ENCODE measurements at places on chromosomes 3 and 15. TPM values are rescaled to one million over a fixed set of nuclear protein-coding genes. Genes with fewer than 3 reads are reported as not detected.

DNA sequence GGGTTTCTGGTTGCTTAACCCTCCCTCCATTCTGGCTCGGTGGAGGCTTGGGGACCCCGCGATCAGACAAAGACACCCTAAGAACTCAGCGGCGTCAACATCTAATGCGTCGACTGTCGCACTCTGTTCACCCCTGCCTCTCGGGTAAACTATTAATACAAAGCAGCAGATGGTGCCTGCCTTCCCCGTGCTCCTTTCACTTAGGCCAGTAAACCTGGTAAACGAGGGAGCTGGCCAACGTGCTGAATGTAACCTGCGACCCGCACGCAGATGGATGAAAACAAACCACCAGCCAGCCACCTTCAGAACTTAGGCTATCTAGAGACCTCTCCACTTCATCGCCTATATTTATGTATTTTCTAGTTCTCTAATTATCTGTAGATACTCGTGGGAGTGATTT, 848 bp upstream of the CADPS start:
- H3K27ac ChIP-seq, result no peak overlapping the region
- H3K4me1 ChIP-seq, result no peaks in the 10 kb centered on the region
- H3K36me3 ChIP-seq, result no peaks in the 10 kb centered on the region
- DNase-seq, result peak; percentile 67

DNA sequence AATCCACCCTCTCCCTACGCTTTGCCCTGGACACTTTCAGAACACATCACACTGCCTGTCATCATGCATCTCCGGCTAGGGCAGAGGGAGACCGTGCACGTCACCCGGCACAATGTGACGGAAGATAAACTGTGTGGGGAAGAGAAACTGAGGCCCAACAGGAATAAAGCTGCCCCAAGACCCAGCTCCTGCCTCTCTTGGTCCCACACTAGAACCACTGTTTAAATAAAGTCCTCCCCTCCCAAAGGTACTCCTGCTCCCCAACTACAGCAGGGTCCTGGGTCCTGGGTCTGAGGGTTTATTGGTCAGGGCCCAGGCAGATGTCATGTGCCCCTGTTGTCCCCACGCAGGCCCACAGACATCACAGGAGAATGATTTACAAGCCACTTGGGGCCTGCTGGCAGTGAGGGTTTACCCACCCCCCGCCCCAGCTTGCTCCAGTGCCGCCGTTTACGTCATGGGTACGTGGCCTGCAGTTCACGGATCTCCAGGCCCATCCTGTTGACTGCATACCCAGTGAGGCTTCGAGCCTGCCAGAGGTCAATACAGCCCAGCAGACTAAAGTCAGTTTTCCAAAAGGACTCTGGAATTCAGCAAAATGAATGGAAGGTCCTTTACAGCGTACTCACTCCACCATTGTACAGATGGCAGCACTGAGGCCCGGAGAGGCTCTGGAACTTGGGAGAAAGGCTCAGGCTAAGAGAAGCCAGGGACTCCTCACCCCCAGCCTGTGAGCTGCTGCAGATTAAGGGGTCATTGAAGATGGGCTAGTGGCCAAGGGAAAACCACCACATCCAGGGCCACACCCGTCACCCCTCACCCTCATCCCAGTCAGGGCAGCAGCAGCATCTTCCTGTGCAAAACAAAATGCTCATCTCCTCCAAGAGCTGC, 23.2 kb downstream of the ALS2CL start:
- no peaks in the 10 kb centered on the region for H3K4me1 ChIP-seq
- no peak for DNase-seq
- H3K4me3 ChIP-seq, result no peak overlapping the region
- no peaks in the 10 kb centered on the region for H3K36me3 ChIP-seq

DNA sequence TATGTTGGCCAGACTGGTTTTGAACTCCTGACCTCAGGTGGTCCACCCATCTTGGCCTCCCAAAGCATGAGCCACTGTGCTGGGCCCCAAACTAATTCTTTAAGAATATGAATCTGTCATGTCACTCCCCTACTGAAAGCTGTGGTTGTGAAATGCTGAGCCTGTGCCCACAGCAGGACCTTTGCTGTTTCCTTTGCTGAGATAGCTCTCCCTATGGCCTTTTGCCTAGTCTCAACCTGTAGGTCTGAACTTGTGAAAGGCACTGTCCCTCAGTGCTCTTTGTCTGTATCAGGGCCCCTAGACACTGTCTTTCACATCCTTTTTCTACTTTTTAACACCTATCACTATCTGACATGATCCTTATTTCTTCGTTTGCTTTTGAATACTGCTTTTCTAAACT, 62.7 kb upstream of the CCR4 start:
- no peaks in the 10 kb centered on the region for H3K27me3 ChIP-seq
- no peaks in the 10 kb centered on the region for H3K4me1 ChIP-seq
- peaks cover 3% of the 10 kb centered on the region for H3K36me3 ChIP-seq
- DNase-seq, result no peak
- H3K27ac ChIP-seq, result no peak overlapping the region
- no peak overlapping the region for H3K4me3 ChIP-seq

- H3K27me3 ChIP-seq, result no peaks in the 10 kb centered on the region
- no peaks in the 10 kb centered on the region for H3K36me3 ChIP-seq
- peaks cover 31% of the 10 kb centered on the region for H3K4me1 ChIP-seq
These were observed 24.7 kb upstream of the ATP10A start for GRCh38 chr15:25887870-25888269.

- peak overlapping the region; percentile 63 for H3K27ac ChIP-seq
- H3K4me3 ChIP-seq, result no peak overlapping the region
- no peaks in the 10 kb centered on the region for H3K27me3 ChIP-seq
These were observed 48.7 kb downstream of the SETMAR start for GRCh38 chr3:4351872-4352271.

DNA sequence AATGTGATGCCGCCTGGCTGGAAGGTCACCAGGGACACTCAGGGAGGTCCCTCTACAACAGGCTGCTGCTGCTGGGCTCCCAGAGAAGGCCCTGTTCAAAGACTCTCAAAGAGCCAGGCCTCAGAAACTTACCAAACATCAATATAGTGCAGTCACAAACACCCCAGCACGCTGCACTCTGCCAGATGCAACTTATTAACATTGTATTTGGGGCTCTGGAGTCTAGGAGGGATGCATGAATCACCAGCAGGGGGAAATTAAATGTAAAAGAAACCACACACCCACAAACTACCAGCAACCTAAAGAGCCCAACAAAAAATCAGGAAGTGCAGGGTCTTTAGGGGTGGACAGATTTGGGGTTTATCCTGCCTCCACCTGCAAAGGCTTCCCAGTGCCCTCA, 74.6 kb upstream of the SPATA12 start:
- no peak overlapping the region for H3K4me3 ChIP-seq
- no peaks in the 10 kb centered on the region for H3K36me3 ChIP-seq
- peaks cover 20% of the 10 kb centered on the region for H3K4me1 ChIP-seq
- H3K27me3 ChIP-seq, result no peaks in the 10 kb centered on the region
- DNase-seq, result no peak
- no peak overlapping the region for H3K27ac ChIP-seq

DNA sequence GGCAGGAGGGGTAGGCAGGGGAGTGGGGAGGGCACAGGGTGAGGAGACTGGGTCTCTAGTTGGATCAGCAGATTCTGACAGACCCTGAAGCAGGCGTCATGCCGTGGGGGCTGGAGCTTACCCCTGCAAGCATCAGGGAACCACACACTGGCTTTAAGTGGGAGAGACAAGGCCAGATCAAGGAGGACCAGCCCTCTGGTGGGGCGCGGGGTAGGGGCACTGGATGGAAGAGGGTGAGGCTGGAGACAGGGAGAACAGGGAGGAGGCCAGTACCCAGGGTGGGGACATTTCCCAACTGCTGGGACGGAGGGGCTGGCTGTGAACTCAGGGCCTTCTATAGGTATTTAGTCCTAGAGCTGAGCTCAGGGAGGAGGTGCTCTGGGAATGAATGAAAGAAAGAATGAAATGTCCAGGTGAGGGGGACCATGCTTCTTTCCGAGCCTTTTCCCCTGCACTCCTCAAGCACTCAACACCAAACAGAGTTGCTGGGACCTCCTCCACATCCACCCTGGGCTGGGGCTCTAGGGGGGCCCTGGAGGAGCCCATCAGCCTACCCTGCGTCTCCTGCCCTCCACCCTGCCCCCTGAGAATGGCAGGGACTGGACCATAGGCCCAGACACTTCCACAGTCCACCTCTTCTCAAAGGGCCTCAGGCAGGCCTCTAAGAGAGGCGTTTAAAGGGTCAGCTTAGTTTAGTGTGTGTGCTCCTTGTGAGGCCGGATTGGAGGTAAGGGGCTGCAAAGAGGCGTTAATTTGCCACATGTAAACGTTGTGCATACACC, 49.0 kb upstream of the FGD5 start:
- no peak for DNase-seq
- no peaks in the 10 kb centered on the region for H3K27me3 ChIP-seq
- no peak overlapping the region for H3K4me3 ChIP-seq
- no peak overlapping the region for H3K27ac ChIP-seq

Gene C3orf49
- total RNA-seq, result not detected

Gene ILDR1
- 0.25 TPM for total RNA-seq

Gene STRA6
- total RNA-seq, result 2.1 TPM

Gene DTX3L
- total RNA-seq, result 21.9 TPM

All from Caco-2 (cell line).